Right atrium auricular region (tissue), 2 donors: ENCODE measurements at places on chromosomes 13 and 19. TPM values are rescaled to one million over a fixed set of nuclear protein-coding genes. Genes with fewer than 3 reads are reported as not detected.

GRCh38 chr19:16044746-16045145 is 31.5 kb upstream of the TPM4 start:
- no peak for DNase-seq

Gene PNMA8A
- total RNA-seq, result 9.9 TPM

GRCh38 chr13:75800545-75800944 is 164.4 kb downstream of the LMO7 start:
- no peak for DNase-seq

DNA sequence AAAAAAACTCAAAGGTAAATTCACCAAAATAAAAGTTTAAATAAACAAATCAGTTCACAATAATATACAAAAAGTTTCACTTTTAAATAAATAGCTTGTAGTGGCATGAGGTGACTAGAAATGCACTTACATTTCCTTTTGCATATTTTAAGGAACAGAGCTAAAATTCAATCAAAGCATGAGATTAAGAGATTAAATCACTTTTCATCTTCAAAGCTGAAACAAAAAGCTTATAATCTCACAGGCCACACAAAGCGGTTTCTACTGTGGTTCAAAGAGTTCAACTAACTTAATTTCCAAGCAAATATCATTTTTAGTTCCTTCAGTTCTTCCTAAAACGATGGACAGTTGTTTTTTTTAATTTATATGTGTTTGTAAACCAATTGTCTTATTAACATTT is 38.9 kb downstream of the TSC22D1 start:
- no peak for DNase-seq

- no peak for DNase-seq
These were observed 227.7 kb downstream of the B3GLCT start for GRCh38 chr13:31427151-31428100.

DNA sequence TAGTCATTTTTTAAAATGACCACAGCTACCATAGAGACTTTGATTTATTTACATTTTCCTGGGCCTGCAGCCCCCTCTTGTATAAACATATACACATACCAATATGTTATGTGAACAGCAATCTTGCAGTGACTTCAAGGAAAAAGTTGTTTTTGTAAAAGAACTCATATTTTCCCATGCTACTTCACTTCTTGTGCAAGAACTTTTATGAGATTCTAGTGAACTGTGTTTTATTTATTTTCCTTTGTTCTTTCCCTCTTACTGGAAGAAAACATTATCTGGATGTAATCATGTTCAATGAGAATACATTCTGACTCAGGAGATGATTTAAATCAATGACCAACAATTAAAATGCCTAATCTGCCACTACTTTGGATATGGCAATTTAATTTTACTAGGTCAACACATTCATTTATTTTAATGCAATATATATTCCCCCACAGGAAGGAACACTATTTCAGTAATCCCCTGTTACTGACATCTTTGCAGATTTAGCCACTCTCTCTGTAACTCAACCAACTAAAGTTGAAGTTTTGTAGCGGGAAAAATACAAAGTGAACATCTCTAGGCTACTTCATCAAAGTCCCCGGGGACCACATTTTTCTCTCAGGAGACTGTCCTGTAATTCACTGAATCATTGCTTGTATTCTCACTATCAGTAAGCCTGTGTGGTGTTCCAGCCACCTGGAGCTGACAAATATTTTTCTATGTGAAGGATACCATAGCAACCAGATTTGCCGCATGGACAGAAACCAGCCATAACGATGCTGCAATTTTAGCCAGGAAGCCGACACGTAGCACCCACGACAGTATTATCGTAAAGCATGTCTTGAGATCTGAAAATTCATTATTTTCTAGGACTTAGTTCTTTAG is 90.5 kb downstream of the STARD13 start:
- no peak for DNase-seq
